ENCODE measurements at places on chromosomes 2 and 18.

- no peak for DNase-seq
Measured at GRCh38 chr2:55229221-55229620, 2.9 kb downstream of the CLHC1 start.

DNA sequence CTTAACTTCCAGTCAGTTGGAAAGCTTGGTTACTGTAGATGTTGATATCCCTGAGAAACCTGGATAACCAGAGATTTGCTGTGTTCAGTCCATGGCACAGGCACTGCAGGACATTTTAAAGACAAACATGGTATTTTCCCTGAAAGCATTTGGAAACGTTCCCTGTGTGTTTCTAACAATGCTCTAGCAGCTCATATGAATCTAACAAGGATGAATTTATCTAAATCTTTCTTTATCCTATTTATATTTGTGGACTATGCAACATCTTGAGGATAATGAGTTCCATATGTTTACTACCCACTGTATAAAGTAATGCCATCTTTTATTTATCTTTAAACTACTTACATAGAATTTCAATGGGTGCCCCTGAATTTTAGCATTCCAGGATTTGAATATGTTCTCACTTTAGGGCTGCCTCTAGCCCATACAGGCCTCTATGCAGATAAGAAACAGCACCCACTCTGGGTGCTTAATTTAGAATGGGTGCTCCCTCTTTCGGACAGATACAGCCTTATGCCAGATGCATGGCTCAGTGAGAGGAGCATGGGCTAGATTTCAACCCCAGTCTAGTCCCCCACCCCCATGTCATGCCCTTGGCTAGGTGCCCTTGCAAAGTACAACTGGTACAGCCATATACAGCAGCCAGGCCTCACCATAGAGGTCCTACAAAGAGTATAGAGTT is 50.6 kb upstream of the NEMP2 start:
- no peak for DNase-seq

DNA sequence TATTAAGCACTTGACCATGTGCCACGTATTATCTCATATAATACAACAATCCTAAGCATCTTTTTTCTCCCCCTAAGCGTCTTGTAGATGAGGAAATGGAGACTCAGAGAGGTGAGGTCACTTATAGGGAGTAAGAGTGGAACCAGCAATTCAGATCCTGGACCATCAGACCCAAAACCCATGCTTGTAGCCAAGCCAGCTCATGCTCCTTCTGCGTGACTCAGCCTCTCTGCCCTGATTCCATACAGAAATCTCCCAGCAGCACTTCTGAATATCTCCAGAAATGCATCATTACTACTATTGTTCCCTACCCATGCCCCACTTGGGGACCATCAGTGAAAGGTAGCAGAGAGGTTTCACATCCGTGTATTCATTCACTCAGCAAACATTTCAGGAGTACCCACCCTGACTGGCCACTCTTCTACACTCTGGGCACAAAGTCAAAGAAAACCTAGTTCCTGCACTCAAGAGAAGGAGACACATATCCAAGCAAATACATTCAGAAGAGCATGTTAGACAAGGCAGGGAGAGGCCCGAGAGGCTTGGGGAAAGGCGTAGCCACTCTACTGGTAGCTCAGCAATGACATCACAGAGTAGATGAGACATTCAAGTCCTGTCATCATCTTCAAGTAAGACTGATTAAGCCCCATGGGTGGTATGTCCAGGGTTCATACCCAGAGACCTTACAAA is 141.9 kb downstream of the MTCL1 start:
- no peak for DNase-seq

DNA sequence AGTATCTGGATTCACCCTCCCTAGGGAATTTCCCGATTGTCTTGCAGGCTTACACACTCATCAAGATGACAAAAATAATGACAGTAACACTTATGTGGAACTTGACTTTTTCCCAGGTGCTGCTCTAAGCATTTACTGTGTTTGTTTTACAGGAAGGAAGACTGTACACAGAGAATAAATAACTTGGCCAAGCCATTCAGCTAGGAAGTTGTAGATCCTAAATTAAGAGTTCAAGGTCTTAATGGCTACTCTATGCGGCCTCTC is 549 bp upstream of the DPP4 start:
- DNase-seq = no peak
